ENCODE measurements at places on chromosomes 2 and 18. TPM values are rescaled to one million over a fixed set of nuclear protein-coding genes. Genes with fewer than 3 reads are reported as not detected.

Gene IL1RN
- total RNA-seq: not detected

Gene CAVIN2
- total RNA-seq: not detected

Gene NRP2
- 174 TPM for total RNA-seq

Gene OTOS
- not detected for total RNA-seq

- DNase-seq: no peak
These were observed 30.4 kb downstream of the IL18R1 start for GRCh38 chr2:102386004-102386403.

- DNase-seq: no peak
These were observed 1073.4 kb upstream of the ZEB2 start for GRCh38 chr2:145593280-145593679.

DNA sequence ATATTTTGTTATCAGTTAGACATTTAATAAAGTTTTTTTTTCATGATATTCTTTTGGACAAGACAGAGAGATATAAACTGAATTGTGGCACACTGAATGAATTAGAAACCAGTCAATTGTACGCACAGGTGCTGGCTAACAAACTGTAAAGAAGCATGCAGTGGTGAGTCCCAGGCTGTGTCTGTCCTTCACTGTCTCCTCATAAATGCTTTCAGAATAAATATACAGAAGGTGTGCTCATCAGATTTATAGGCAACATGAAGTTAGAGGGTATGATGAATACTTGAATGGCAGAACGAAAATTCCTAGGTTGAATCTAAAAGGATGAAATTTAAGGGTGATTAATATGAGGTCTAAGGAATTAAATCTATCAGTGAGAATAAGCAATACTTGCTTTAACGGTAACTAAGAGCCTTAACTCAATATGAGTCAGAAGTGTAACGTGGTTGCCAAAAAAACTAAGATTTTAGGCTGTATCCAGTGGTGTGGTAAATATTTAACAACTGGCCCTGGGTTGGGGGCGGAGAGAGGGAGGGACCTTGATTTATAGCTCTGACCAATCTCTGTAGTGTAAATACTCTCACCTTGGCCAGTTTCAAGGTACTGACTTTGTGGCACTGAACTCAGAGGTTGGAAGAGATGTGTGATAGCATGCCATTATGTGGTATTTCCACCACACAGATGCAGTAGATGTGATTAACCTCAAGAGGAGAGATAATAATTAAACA is 41.9 kb upstream of the AAK1 start:
- DNase-seq: no peak
